ENCODE measurements at places on chromosomes 4 and X.

GRCh38 chr4:175051974-175052373, 133.8 kb downstream of the ADAM29 start:
- no peak for DNase-seq

DNA sequence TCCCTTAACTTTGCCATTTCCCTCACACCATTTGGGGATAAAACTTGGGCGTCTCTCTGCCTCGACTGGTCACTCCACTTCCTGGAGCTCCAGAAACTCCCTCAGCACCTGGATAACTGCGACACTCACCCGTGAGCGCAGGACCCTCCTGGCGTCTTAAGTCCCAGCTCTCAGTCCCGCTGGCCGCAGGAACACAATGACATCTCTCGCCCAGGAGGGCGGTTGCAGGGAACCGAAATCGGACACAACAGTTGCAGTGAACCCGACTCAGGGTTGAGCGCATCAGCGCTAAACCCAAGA, 370.9 kb upstream of the SMIM31 start:
- DNase-seq = no peak

- DNase-seq = no peak
Measured at GRCh38 chr4:139576219-139576618, 20.2 kb upstream of the SETD7 start.

DNA sequence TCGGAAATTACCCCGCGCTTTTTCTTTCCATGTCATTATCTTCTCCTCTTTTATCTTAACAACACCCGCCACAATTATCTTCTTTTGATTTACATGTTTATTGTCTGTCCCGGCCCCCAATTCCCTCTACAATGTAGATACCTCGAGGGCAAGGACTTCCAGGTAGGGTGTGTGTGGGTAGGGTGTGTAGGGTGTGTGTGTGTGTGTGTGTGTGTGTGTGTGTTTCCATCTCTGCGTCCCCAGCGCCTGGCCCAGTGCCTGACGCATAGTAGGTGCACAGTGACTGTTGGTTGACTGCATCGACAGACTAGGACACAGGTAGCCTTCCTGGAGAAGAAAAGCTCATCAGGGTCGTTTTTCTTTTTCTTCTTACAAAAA, 103.1 kb downstream of the UCHL1 start:
- DNase-seq = no peak

DNA sequence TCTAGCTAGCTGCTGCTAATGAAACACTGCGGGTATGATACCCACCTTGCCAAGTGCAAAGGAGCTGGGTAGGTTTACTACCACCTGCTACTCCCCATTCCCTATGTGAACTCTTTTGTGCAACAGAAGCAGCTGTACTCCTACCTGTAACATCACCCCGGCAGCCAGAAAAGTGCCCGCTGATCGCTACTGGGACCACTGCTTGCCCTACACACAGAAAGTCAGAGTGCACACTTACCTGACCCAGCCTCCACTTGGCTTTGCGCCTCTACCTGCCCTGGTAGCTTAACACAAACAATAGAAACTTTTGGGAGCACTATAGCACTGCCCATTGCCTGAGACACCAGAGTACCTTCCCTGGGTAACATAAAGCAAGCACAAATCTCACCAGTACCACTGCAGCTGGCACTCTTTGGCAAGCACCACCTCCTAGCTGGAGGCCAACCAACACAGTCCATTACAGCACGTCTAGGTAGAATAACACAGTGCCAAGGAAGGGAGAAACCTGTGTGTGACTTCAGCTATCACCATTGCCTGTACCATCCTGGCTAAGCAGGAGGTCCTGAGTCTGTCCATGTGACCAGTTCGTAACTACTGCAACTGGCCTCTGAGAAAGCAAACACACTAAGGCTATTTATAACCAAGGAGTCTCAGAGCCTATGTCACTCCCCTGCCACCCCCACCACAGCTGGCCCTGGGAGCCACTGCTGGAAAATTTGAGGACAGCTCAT, 80.1 kb downstream of the CENPC start:
- DNase-seq = no peak

DNA sequence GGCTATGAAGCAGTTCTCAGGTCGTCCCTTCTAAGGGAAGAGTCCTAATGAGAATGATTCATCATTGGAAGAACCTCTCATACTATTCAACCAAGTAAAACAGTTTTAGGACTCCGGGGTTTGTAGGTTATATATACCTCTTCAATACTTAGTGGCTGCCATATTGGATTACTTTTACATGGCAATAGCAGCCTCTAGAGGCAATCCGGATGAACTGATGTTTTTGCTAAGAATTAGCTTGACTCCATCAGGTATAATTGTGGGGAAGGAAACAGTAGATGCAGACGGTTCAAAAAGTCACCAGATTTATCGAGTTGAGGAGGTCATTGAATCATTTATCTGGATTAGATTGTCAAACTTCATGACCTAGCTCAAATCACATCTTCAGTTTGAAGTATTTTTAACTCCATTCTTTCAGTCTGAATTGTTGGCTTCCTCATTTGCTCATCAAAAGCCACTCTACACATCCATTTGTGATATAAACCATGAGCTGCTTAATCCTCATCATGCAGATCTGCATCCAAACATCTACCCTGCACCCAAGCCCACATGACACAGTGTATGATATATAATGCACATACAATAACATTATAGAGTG, 28.4 kb downstream of the GUCY1B1 start:
- peak; percentile 25 for DNase-seq
